Kidney (tissue), 22 donors: ENCODE measurements at places on chromosomes 7 and 10. TPM values are rescaled to one million over a fixed set of nuclear protein-coding genes. Genes with fewer than 3 reads are reported as not detected.

LRRC61 gene
- 17.1 TPM for total RNA-seq

HOXA6 gene
- total RNA-seq: 22.0 TPM

CHCHD1 gene
- total RNA-seq: 23.4 TPM

DNA sequence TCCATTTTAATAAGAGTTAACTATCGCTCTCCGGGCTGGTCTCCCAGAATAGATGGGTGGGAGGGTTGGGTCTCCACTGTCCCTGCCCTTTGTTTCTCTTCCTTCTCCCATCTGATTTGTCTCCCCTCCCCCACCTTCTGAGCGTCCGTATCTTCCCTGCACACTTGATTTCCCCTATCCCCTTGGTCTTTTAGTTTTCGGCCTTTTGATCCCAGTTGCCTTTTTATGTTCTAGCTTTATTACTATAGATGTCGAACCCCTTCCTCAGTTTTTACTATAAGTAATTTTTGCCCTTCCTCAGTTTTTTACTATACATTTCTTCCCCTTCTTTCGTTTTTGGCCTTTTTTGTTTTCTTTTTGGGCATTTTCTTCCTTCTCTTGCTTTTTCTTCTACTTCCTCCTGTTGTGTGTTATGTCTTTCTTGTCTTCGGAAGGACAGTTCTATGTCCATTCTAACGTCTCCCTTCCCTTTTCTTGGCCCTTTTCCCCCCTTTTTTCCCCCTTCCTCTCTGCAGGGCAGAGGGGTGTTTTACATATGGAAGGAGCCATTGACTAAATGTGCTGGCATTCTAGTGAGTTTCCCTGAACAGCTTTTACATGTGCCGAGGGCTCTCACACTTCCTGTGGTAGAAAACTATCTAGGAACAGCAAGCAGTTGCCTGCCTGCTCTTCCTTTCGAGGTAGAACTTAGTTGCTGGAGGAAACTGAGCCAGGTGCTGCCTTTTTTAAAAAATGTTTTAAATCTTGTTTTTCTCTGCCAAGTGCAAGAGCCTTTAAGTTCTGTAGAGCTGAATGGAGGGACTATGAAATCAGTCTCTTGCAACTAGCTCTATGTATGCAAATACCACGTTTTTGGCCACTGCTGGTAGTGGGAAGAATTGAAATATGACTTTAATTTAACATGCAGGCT, 2.8 kb downstream of the TET1 start:
- peak; percentile 18 for DNase-seq
